ENCODE measurements at places on chromosomes 16 and 17.

DNA sequence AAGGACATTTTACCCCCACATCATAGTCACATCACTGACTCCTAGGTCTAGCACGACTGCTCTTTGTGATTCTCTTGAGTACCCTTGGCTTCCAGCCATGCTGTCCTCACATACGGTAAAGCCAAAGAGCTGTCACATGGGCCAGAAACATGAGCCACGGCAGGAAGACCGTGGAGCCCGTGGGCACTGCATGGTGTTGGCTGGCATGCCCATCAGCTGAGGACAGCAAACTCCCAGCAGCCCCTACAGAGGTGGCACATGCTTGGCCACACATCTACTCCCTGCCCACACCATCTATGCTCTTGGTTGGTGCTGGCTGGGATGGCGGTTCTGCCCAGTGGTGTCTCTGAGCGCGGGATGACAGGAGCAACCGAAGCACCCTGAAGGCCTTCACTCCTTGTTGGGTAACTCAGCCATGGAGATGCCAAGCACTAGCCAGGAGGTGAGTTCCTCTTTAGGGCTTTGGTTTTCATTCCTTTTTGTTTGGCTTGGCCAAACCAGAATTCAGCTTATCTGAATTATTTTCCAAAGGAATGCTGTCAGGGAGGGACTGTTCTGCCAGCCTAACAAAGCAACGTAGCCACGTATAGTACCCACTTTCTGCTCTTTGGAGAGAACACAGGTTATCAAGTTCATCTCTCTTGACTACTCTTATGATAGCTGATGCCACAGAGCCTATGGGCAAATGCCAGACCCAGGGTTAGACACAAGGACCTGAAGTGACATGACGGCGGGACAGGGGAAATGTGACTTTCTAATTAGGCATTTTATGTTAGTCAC, 10.0 kb downstream of the TNFAIP1 start:
- no peak for DNase-seq

DNA sequence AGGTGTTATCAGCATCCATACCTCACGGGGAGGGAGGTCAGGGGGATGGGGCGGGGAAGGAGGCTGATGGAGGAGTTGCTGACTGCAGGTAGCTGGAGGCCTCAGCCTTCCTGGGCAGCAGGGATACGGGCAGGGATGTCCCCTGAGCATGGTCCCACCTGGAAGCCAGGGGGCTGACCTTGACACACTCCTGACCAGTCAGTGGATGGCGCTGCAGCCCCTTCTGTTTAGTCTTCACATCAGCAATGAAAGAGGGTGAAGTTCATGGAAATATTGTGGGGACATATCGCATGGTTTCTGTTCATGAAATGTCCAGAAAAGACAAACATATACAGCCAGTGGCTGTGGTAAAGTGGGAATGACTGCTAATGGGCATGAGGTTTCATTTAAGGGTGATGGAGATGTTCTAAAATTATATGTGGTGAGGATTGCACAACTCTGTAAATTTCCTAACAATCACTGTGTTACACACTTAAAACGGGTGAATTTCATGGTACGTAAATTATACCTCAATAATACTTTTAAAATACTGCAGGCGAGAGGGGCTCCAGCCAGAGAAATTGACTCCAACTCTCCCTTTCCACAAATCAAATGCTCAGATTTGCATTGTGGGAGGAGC, 489.6 kb downstream of the CDH13 start:
- DNase-seq = no peak

- DNase-seq = no peak
These were observed 34.6 kb upstream of the MYOCD start for GRCh38 chr17:12631076-12631475.

DNA sequence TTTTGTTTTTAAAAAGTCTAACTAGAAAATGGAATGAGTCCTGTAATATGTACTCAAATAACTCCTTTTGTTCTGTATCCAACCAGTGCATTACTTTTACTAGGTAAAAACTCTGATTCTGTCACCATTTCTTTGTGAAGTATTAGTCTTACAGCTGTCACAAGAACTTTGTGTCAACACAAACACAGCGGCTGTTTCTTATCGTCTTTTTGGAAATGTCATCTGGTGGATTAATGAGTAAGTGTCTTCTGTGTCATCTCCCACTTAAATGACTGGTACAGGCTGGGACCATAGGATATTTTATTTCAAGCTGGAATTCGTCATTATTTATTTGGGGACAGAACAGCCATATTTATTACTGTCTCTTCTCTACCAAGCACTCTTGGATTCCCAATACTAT, 19.1 kb upstream of the ALDH3A2 start:
- no peak for DNase-seq

DNA sequence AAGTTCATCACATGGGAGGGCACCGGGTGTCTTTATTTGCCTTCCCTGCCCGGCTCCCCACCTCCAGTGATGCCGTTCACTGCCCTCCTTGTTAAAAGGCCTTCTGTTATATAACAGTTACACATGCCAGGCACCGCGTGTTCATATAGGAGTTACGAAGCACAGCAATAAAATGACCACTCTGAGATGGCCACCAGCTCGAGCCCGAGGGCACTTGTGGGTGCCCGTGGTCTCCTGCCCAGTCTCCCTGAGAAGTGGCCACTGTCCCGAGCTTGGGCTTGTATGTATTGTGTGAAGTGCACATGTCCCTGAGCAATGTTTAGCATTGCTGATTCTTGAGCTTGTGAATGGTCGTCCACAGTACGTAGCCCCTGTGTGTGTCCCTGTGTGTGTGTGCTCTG, 355.6 kb downstream of the SEC14L1 start:
- no peak for DNase-seq

GRCh38 chr16:71520550-71520949, 5.7 kb upstream of the CHST4 start:
- no peak for DNase-seq

GRCh38 chr17:31202968-31203367, 94.1 kb downstream of the OMG start:
- DNase-seq = no peak

GRCh38 chr16:20016234-20016633, 57.5 kb downstream of the GPR139 start:
- DNase-seq = no peak

- peak; percentile 74 for DNase-seq
These were observed 62.7 kb downstream of the GAS7 start for GRCh38 chr17:10135539-10136257.

DNA sequence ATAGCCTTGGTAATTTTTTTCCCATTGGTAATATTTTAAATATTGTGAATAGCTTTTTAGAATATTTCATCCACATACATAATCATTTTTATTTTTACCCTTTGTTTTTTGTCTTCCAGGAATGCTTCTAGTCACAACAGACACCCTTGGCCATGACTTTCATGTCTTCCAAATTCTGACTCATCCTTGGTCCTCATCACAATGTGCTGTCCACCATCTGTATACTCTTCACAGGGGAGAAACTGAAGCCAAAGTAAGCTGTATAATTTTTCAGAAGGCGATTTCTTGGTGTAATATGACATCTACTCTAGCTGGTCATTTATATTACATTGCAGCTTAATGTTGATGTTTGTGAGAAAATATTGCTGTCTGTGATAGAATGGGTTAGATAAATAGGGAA, 269.4 kb downstream of the BCAS3 start:
- no peak for DNase-seq

- DNase-seq = no peak
These were observed 253.0 kb downstream of the HS3ST3B1 start for GRCh38 chr17:14553847-14554246.

DNA sequence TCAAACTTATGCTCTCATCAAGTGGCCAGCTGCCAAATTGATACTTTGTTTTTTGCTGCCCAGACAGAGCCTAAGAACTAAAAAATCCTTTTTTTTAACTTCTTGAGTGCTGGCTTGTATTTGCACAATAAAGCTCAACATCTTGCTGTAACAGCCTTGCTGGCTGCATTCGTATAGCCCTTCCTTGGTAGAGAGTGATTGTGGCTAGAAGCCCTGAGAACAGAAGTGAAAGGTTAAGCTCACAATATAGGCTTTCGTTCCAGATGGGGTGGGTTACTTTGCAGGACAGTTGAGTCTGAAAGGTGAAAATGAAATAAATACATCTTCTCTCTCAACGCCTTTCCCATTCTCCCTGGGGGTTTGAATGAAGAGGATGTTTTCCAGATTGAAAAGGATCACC, 278.8 kb downstream of the HS3ST3B1 start:
- no peak for DNase-seq

DNA sequence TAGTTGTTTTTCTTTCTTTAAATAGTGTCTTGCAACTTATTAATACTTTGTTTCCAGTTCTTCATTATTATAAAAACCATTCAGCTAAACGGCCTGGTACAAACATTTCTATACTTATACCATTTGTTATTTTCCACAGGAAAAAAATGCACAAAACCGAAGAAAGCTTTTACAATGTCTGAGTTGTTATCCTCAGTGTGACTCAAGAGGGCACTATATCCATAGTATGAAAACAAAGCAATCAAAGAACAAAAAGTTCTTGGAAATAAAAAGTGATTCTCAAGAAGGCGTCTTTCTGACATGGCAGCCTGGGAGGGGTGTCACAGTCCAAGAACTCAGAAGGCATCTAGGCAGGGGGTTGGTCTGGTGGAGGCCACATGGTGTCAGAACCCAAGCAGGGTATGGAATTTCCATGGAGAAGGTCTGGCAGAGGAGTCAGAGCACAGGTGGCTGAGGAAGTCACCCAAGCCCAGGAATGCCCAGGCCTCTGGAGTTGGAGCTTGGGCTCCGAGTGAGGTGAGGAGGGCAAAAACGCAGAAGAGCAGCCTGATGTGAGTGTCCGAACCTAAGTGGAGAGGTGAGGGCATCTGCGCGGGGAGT, 70.9 kb upstream of the ATP2A3 start:
- peak; percentile 6 for DNase-seq

DNA sequence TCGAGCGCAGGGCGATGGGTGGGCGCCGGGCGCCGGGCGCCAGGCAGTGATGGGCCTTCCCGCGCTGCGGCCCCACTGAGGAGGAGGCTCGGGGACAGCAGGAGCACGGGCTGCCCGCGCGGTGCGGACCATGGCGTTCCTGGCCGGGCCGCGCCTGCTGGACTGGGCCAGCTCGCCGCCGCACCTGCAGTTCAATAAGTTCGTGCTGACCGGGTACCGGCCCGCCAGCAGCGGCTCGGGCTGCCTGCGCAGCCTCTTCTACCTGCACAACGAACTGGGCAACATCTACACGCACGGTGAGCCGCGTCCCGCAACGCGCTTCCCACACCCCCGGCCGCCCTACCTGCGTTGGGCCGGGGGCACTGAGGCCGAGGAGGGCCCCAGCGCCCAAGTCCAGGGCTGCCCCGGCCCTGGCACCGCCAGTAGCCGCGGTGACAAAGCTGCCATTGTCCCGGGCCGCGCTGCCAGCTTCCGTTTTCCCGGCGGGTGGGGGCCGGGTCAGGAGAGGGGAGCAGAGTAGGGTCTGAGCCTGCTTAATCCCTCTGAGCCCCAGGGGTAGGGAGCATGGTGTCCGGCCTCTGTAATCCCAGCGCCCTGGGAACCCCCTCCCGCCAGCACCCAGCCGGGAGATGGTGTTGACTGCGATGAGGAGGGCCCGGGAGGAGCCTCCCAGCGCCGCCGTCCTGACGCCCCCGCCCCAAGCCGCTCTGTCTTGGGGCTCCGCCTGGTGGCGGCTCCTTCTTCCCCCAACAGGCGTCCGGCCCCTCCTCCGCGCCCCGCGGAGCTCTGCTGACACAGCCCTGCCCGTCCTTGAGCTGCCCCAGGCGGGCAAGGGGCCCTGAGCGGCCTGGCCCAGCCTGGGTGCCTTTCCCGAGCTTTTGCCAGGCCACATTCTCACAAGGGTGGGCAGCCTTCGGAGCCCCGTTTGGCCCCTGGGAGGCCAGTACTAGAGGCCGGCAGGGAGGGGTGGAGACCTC, 685 bp downstream of the PAQR4 start:
- peak; percentile 70 for DNase-seq

DNA sequence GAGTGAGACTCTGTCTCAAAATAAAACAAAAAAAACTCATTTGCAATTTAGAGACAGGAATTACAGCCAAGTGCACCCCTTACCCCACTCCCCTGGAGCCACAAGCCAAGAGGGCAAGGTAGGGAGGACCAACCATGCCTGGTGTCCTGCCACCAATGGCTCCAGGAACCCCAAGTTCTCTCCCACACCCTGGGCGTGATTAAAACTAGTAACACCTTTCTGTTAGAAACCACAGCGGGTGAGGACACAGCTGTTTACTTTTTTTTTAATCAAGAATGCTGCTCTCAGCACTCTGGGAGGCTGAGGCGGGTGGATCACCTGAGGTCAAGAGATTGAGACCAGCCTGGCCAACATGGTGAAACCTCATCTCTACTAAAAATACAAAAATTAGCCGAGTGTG, 38.1 kb downstream of the ANKRD11 start:
- DNase-seq = no peak

- DNase-seq = peak; percentile 73
These were observed 205.5 kb downstream of the NTN1 start for GRCh38 chr17:9226794-9227135.

- DNase-seq = no peak
These were observed 29.1 kb downstream of the SF3B3 start for GRCh38 chr16:70552675-70553074.

DNA sequence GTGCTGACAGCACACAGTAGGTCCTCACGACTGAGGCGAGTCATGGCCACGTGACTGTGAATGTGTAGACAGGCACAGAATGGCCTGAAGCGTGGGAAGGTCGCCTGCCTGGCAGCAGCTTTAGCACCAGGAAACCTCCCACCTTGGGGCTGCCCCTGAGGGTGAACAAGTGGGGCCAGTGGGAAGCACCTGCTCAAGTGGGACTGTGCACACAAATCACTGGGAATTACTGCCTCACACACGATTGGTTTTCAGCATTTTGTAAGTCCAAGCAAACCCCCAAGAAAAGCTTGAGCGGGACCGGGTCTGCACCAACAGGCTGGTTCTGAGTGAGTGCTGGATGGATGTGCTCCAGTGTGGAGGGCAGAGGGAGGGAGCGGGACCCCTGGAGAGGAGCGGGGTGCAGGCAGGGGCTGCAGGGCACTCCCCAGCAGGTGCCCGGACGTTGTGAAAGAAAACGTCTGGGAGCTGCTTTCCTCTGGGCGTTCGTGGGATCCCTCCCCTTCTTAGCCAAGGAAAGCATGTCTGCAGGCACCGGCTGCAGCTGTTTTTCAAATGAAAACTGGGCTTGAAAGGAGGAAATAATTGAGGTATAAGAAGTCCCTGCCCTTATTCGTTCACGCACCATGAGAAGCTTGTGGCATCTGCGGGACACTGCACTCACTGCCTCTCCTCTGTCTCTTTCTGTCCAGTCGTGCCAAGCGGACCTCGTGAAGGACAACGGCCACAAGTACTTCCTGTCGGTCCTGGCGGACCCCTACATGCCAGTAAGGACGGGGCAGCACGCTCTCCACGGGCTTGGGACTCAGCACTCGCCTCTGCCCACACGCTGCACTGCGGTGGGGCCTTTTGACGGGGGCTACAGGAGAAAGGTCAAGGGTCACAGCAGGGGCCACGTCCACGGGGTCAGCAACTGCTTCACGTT, 111.7 kb upstream of the CHMP6 start:
- no peak for DNase-seq

DNA sequence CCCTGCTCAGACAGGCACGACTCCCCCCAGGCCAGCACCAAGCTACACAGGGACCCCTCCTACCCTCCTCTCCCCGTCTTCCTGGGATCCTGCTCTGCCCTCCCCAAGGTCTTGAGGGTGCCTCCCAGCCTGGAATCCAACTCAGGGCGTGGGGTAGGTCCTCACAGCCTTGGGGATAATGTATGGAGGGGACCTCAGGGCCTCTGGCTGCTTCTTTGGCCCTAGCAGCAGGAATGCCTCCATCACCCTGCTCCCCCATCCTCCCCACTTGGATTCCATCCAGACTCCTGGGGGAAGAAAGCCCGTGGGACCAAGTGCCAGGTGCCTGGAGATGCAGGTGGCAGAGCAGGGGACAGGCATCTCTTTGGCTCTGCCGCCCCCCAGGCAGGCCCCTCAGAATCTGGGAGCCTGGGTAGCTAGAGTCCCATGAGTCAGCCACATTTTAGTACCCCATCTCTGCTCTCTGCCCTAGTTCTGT, 10.7 kb upstream of the STAC2 start:
- DNase-seq = no peak
